ENCODE measurements at places on chromosomes 1 and 21. TPM values are rescaled to one million over a fixed set of nuclear protein-coding genes. Genes with fewer than 3 reads are reported as not detected.

KCNK2 gene
- not detected for total RNA-seq

CASQ2 gene
- total RNA-seq, result not detected

PIK3CD gene
- total RNA-seq, result 213 TPM

ETV3L gene
- not detected for total RNA-seq

ST6GALNAC5 gene
- total RNA-seq, result not detected

DNA sequence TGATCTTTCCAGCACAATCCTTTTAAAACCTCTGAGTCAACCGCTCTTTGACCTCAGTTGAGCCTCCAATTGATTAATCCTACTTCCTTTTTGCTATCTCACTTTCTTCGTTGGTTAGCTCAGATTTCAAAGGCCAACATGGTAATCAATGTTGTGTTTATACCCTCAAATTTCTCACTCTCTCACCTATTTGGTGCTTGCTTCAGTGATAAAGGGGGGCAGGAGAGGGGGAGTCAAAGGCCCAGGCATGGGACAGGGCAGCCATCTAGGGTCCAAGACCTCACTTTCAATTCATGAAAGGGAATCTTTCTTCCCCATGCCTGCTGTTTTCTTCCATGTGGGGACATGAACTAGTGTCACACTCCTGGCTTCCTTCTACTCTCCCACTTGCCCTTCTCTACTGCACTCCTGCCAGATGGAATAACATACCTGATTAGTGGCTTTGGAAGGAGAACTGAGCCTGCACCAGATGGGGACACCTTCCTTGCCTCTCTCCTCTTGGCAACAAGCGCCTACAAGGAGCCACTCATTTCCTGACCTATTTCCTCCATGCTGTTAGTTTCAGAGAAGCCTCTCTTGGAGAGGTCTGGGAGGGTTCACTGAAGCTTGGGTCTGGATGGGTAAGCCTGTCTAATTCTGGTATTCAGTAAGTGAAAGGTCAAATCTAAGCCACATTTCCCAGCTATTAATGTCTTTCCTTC is 73.3 kb upstream of the ARHGAP29 start:
- DNase-seq, result no peak

GRCh38 chr1:217275655-217276398 is 355.1 kb downstream of the GPATCH2 start:
- no peak for DNase-seq

DNA sequence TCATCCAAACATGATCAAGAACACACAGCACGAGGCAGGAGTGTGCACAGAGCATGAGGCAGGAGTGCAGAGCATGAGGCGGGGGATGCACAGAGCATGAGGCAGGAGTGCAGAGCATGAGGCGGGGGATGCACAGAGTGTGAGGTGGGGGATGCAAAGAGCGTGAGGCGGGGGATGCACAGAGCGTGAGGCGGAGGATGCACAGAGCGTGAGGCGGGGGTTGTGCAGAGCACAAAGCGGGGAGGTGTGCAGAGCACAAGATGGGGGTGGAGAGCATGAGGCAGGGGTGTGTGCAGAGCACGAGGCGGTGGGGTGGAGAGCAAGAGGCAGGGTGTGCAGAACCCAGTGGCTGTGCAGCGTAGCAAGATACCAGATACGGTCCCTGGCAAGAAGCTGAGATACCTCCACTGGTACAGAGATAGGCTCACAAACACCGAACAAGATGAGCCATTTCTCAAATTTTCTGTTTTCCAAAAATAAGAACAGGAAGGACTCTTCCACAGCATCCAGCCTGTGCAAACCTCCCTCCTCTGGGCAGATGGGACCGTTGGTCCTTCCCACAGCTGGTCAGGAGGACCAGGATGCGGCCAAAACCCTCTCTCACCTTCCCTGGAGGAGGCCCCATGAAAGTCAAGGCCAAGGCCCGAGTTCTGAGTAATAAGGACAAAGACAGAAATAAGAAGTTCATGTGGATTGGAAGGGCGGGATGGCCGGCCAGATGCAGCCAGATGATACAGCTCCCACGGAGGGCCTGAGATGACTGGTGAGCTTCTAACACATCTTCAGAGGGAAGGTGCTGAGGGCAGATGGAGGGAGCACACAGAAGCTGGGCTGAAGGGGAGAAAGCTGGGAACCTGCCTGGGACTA is 12.0 kb downstream of the SPATC1L start:
- DNase-seq, result no peak

GRCh38 chr1:30912913-30913652 is 4.5 kb upstream of the SDC3 start:
- no peak for DNase-seq

- DNase-seq, result peak; percentile 36
Measured at GRCh38 chr1:204254031-204254661, 40.4 kb upstream of the GOLT1A start.

DNA sequence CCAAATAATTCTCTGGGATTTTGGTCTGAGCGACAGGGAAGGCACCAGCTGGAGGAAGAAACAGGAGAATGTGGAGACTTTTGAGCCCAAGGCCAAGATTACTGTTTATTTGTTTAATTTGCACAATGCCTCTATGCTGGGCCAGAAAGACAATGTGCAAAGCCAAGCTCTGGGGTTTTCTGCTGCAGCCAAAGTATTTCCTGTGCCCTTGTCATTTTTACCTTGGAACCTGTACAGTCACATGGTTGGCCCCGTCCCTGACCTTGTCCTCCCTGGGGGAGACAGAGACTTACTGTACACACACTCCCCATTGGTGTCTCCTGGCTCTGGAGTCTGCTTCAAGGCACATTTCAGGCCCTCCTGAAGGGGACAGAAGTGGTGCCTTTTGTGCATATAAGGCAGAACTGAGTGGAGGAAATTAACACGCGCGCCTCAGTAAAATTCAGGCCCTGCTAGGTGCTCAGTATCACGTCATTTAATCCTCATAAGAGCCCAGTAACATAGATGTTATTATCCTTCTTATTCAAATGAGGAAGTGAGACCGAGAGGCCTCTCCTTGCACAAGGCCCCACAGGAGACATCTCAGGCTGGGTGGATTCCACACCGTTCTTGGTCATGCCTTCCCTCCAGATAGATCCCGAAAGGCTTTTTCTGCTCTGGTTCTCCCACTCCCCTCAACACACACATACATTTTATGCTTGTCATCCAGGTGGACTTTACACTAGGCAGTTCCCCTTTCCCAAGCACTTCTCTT is 21.1 kb downstream of the C1orf115 start:
- DNase-seq, result no peak

- no peak for DNase-seq
Measured at GRCh38 chr1:206135248-206135647, 18.1 kb upstream of the AVPR1B start.

GRCh38 chr1:56456435-56457101 is 122.8 kb downstream of the PLPP3 start:
- no peak for DNase-seq

- DNase-seq, result no peak
Measured at GRCh38 chr1:64356636-64357256, 113.2 kb upstream of the CACHD1 start.

- no peak for DNase-seq
Measured at GRCh38 chr1:53326598-53327181, 1.2 kb downstream of the LRP8 start.

DNA sequence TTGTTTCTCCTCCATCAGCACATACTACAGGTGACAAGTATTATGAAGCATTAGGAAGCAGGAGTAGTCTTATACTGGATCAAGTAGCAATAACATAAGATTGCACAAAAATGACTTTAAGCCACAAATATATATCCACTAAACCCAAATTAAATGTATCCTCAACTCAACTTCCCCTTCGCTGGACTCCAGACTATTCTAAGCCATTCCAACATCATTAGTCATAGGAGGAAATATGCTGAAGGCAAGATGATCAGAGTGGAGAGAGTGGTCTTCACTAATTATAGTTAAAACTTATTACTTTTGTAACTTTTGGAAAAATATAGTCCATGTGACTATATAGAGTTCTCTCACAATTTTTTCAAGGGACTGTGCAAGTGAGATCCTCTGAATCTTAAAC is 390.7 kb upstream of the ZP4 start:
- no peak for DNase-seq

GRCh38 chr1:115753830-115754229 is 14.7 kb downstream of the CASQ2 start:
- DNase-seq, result no peak

DNA sequence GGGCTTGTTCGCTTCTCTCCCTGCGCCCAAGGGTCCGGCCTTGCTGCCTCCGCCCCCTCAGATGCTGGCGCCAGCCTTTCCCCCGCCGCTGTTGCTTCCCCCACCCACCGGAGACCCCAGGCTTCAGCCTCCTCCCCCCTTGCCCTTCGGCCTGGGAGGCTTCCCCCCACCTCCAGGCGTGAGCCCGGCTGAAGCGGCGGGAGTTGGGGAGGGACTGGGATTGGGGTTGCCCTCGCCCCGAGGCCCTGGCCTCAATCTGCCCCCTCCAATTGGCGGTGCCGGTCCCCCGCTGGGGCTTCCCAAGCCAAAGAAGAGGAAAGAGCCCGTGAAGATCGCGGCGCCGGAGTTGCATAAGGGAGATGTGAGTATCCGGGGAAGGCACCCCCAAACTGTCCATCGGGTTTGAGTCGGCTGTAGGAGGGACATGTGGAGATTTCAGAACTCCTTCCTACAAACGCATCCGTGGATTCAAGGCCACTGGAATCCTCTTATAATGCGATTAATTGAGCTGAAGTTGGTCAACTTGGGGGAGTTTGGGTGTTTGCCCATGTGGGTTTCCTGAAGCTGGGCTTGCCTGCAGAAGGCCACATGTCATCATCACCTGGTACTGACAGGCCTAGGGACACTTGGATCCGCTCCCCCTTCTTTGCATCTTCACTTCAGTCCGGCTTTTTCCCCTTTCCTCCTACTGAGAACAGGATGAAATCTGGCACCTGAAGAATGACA is 707 bp downstream of the PRCC start:
- no peak for DNase-seq

DNA sequence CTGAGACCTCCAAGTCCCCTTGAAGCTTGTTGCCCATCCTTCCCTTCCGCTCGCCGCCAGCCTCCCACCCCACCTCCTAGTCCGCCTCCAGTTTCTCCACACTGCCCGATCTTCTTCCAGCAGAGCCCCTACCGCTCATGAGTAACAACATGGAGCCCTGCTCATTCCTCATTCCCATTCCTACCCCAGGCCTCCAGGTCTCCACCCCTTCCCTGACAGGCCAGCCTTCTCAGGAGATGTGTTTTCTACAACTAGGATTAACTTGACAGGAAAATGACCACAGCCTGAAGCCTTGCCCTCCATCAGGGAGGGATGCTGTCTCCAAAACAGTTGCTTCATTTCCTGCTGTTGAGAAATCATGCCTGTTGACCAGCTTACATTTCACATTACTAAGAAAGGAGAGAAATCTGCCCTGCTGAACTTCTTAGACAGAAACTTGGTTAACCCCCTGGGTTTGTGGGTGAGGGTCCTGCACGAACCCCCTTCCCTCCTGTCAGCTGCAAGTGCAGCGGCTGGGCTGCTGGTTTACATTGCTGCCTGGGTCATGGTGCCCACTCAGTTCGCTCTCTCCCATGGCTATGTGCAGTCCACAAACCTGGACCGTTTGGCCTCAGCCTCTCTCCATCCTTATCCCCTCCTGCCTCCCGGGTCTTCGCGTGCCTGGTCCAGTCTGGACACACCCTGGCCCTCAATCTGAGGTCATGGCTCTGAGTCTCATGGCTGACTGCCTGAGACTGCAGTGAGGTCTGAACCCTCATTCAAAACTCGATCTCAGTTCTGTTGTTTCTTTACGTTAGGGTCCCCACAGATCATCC is 16.1 kb upstream of the CHI3L1 start:
- no peak for DNase-seq

GRCh38 chr1:108345776-108346531 is 102.1 kb upstream of the NBPF4 start:
- DNase-seq, result no peak

DNA sequence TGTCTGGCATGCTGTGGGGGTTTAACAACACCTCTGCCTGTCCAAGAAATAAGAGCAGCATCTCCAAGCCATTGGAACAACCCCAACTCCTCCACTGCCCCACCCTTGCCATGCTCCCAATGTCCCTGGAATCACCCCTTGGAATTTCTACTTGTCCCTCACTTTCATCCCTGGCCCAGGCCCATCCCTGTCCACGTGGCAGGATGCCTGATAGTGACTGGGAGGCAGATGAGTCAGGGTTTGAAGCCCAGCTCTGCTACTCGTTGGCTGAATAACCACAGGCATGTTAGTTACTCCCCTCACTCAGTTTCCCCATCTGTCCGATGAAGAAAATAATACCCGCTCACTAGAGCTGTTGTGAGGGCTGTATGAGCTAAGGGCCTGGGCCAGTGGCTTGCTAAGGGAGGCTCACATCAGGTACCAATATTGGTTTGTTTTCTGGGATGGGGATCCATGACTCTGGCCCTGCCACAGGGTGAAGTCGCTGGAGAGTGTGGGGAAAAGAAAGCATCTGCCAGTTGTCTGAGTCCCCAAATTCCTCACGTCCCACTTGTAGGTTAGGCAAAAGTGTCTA is 99.4 kb upstream of the TLR5 start:
- no peak for DNase-seq

Measured in CD4-positive, alpha-beta T cell (primary cell).